ENCODE measurements at places on chromosomes 4 and X.

DNA sequence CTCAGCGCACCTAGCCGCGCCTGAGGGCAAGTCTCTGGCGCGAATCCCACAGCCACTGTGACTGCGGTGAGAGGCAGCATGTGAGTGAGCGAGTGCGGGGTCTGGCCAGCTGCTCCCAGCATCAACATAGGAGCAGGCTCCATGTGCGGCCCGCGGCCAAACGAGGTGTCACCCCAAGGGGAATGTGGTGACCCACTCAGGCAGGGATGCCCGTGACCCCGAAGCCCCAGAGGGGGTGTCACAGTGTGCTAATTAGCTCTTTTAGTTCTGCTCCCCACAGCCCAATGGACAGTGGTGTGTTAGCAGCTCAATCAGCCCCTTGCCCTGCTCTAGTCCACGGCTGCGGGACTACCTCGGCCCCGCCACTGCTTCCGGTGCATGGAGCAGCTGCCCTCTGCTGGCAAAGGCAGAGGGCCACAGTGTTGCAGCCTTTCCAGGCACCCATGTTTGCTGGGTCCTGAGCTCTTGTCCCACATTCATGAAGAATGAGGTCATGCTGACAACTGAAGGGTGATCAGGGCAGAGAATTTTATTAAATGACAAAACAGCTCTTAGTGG is 61.4 kb downstream of the AGA start:
- DNase-seq, result no peak

DNA sequence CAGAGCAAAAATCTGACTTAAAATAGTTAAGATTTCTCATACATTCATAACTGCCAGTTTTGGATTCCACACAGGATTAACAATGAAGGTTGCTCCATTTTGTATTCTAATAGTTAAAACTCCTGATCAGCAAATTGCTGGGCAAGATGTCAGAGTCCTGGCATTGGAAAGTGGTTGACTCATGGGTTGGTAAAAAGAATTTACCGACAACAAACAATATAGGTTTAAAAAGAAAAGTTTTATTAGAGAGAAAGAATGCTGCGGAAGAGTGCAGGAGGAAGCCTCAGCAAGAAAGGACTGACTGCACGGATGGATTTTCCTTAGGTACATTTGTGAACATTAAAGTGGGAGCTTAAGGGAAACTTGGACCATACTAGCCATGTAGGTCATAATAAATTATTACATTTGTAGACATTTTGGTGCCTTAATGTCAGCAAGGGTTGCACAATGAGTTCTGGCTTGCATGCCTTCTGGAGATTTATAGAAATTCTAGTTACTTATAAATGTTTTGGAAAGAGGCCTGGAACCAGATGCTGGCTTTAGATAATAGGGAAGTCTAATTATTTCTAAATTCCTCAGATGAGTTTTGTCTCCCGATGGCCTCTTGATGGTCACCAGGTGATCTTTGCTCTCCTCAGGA is 25.4 kb upstream of the IL2 start:
- DNase-seq, result no peak

DNA sequence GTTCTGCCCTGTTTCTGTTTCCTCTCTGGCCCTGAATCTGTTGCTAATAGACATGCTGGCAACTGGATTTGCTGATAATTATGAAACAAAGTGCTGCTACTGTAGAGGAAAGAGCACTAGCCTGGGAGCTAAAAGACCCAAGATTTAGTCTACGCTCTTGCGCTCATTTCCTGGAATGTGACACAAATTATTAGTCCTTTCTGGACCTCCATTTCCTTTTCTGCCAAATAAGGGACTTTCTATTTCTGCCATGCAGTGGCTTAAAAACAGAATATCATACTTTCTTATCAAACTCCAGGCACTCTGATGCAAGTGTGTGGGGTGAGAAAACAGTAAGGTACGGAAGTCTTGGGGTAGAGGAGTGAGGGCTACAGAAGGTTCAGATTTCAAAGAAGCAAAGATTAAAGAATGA is 48.3 kb upstream of the GPR174 start:
- DNase-seq, result no peak

- DNase-seq, result no peak
Observed at GRCh38 chrX:63250253-63250868, 100.8 kb downstream of the SPIN4 start.

GRCh38 chrX:16022580-16023200 is 100.7 kb upstream of the GRPR start:
- no peak for DNase-seq

DNA sequence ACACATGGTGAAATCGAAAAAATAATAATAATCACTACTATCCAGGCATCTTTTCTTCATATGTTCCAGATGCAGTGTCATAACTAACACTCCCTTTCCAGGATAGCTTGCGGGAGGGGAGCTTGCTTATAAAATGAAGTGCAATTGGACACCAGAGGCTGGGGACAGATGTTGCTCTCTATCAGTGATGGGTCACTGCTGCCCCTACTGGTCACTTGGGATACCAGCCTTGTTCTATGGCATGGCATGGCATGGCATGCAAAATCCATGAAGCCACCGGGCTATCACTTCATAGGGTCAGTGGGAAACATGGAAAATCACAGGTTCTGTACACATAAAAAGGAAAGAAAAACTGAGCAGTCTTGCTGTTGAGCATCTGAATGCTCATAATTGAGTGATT is 168.1 kb downstream of the GLRA2 start:
- no peak for DNase-seq

GRCh38 chr4:188403272-188403671 is 264.0 kb downstream of the TRIML1 start:
- no peak for DNase-seq

GRCh38 chrX:17860179-17860780 is 818 bp downstream of the RAI2 start:
- no peak for DNase-seq

- DNase-seq, result no peak
Observed at GRCh38 chrX:47247999-47248320, 15.2 kb downstream of the USP11 start.

- no peak for DNase-seq
Observed at GRCh38 chrX:106168107-106168506, at the start of gene PWWP3B. Gene PWWP3B, plus strand, starts transcription at chrX:106168305. Its CDS starts 37,128 bp downstream, at chrX:106205433.

Data from stimulated activated CD8-positive, alpha-beta memory T cell treated with anti-CD3 and anti-CD28 coated beads, Interleukin-4, amount 100 ng/mL, for 1 hour (primary cell).